NCI-H2029 treated with DMSO at 0.1 percent for 48 hours (cell line): ENCODE measurements at places on chromosomes 5 and 9.
A peak's percentile ranks its signal among the peaks of the same experiment; 100 is the strongest.

DNA sequence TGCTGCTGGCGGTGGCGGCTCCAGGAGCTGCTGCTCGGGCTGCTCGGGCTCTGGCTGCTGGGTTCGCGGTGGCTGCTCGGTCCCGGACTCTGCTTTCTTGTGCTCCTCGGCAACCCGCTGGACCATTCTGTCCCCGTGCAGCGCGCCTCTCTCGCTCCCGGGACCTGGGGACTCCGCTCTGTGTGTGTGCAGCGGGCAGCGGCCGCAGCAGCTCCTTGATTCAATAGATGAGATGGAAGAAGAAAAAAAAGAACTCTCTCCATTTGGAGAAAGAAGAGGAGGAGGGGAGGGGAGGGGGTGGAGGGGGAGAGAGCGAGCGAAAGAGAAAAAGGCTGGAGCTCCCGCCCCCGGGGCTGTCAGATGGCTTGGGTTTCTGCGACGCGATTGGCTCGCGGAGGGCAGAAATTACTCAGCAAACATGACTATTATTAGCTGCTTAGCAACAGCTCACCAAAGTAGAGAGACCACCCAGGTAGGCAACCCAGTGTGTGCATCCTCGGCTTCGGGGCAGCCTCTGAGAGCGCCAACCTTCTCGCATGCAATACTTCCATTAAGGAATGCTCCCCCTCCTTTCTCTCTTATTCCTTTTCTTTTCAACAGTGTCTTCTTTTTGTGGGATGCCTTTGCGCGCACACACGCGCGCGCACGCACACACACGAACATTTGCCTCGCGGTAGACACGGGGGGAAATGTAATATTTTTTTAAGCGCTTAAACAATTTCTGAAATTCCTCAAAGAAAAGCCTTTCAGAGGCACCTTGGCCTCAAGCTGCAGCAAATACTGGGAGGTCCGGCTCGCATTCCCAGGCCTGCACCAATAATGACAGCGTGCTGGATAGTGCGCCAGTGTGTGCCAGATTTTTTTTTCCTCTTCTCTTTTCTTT, 7.6 kb downstream of the PTCH1 start:
- DNase-seq = peak; percentile 73

DNA sequence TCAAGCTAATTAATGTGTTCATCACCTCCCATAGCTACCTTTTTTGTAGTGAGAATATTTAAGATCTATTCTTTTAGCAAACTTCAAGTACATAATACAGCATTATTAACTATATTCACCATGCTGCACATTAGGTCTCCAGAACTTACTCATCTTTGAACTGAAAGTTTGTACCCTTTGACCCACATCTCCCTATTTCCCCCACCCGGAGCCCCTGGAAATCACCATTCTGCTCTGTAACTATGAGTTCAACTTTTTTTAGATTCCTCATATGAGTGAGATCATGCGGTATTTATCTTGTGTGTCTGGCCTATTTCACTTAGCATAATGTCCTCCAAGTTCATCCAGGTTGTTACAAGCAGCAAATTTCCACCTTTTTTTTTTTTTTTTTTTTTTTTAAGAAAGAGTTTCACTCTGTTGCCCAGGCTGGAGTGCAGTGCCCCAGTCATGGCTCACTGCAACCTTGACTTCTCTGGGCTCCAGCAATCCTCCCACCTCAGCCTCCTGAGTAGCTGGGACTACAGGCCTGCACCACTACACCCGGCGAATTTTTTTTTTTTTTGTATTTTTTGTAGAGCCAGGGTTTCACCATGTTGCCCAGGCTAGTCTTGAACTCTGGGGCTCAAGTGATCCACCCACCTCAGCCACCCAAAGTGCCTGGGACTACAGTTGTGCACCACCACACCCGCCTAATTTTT, 100.4 kb upstream of the SAP30L start:
- no peak for DNase-seq

- no peak for DNase-seq
These were observed 13.9 kb upstream of the RARS1 start for GRCh38 chr5:168472329-168472728.

DNA sequence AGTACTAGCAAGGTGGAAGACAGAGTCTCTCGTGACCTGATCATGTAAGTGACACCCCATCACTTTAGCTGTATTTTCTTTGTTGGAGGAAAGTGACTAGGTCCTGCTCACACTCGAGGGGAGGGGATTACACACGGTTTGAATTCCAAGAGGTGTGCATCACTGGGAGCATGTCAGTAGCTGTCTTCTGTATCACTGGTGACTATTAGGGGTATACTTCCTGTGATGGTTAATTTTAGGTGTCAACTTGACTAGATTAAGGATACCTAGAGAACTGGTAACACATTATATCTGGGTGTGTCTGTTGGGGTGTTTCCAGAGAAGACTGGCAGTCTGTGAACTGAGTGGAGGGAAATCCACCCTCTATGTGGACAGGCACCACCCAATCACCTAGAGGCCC, 22.5 kb downstream of the FOXD1 start:
- no peak for DNase-seq

DNA sequence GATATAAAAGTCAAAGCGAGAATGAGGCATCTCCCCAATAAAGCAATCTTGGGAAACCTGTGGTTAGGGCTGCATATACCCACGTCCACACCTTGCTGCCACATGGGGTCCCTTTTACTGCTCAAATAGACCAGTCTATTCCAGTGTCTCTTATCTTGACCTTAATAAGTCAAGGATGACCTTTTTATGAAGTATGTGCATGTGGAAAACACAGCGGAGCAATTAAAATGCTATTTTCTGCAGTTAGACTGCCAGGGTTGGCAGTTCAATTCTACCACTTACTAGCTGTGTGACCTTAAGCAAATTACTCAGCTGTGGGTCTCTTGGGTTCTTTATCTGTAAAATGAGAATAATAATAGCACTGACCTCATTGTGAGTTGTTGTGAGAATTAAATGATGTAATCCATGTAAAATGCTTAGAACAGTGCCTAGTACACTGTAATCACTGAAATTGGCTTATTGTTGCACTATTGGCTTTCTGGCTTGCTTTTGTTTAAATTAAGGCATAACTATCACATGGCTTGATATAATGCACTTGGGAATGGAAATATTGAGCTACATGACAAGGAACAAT, 67.8 kb upstream of the HSPB3 start:
- DNase-seq = no peak

- DNase-seq = no peak
These were observed 1066.1 kb downstream of the NR2F1-AS1 start for GRCh38 chr5:92514896-92515295.

DNA sequence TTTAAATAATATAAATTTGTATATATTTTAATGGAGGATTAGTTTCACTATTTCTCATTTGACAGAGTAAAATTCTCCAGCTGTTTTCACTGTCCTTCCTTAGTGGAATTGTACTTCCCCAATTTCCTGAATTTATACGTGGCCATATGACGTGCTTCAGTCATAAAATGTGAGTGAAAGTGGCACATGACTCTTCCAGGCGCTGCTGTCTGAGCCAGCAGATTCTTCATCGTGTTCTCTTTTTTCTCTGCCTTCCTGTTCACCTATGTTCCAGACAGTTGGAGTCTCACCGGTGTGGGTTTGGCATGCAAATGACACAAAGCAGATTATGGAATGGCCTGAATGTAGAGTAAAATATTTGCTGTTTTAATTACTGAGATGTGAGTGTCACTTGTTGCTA, 684.1 kb downstream of the SEMA5A start:
- no peak for DNase-seq

- DNase-seq = no peak
These were observed 19.5 kb downstream of the TLE1 start for GRCh38 chr9:81669866-81670265.

- no peak for DNase-seq
These were observed 49.5 kb upstream of the RORB start for GRCh38 chr9:74447451-74448193.

DNA sequence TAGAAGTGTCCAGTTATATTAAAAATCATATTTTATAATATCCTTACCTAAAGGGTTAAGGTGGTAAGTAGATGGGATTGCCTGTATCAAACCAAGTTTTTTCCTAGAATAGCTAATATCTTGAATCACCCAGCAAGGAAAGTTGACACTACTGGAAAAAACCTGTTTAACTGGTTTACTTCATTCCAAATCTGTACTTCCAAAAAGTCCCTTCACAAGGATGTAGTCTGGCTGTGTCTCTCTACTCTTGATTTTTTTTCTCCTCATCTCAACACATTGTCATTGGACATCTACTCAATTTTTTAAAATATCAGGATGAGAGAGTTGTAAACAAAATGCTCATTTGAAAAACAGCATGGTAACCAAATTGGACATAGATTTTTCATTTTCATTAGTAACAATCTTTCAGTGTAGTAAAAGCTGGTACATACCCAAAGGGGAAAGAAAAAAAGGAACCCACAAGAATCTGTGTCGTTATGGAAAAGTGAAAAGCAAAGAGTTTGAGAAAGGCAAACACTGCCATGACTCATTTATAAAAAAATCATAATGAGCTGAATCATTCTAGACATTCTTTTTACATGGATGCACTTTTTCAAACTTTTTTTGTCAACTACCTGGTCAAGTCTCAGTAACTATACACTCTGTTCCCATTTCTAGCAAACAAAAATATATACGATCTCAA, 173.5 kb downstream of the GLIS3 start:
- DNase-seq = no peak

- DNase-seq = no peak
These were observed 233.2 kb downstream of the NMUR2 start for GRCh38 chr5:152171888-152172287.

DNA sequence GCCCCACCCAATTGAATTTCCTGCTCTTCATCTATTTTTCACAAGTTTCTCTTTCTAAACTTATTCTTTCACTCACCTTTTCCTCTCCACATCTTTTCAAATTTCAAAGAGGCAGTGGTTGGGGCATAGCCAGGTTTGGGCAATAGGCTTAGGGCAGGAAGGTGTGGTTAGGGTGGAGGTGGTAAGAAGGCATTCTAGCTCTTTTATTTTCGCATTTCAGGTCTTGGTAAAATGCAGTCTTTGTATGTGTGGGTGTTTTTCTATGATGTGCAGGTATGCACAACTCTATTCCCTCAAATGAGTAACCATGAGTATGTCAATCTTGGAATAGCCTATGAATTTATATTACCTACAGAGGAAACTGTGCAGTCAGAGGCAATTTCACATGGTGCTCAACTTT, 129.8 kb upstream of the IFNE start:
- no peak for DNase-seq

- DNase-seq = no peak
These were observed 154.6 kb upstream of the GHR start for GRCh38 chr5:42268630-42269029.

GRCh38 chr5:69202497-69202896, 13.1 kb downstream of the CENPH start:
- DNase-seq = no peak

DNA sequence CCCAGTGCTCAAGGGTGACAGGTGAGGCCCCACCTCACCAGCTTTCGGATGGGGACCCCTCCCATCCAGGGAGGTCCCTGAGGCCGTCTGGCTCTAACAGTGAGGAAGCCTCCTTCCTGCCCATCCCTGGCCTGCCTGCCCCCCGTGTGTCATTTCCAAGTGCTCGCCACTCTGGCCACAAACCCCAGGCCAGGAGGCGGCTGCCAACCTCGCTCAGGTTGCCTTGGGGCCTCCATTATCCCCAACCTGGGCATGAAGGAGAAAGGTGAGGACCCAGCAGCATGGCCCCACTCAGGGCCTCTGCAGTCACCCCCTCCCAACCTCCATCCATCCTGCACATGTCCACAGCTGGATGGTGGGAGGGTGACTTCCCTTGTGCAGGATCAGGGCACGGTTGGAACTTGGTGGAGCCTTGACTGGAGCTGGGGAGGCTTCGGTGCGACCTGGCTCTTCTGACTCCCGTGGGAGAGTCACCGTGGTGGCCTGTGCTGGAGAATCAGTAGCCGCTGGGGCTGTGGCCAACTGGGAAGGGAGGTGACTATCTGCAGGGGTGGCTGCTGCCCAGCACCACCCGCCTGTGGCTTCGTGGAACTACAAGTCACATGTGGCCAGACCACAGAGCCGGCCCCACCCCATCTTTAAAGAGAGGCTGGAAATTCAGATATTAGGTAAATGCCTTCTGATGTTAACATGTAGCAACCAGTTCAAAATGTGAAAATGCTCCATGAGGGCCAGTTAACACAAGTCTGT, 37.5 kb upstream of the GFPT2 start:
- DNase-seq = no peak

DNA sequence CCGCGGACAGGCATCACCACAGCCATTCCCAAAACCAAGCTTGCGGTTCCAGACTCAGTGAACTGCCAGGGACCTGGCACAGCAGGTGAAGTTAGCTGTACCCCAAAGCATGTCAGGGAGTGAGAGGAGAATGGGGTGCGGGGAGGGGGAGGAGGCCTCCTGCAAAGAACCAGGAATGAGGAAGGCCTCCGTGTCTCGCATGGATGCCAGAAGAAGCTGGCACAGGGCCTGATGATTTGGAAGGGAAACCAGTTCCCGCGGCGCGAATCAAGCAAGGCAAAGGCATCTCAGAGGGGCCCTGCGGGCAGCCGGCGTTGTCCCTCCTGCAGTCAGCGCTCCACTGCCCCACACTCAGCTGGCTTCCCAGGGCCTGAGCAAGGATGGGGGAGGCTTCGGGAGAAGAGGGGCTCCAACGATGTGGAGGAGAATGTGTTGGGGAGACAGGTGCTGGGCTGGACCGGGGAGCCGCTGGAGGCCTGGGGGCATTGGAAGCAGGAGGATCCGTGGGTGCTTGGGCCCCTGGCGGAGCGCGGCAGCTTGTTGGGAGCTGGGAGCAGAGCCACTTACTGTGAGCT, 14.6 kb downstream of the SLC9A3 start:
- no peak for DNase-seq

- DNase-seq = peak; percentile 64
These were observed 3.8 kb downstream of the CREB3 start for GRCh38 chr9:35736201-35736633.

GRCh38 chr9:131432597-131433301, 38.9 kb downstream of the PRRC2B start:
- no peak for DNase-seq

- DNase-seq = no peak
These were observed 204.8 kb downstream of the CDH9 start for GRCh38 chr5:26833596-26833995.

DNA sequence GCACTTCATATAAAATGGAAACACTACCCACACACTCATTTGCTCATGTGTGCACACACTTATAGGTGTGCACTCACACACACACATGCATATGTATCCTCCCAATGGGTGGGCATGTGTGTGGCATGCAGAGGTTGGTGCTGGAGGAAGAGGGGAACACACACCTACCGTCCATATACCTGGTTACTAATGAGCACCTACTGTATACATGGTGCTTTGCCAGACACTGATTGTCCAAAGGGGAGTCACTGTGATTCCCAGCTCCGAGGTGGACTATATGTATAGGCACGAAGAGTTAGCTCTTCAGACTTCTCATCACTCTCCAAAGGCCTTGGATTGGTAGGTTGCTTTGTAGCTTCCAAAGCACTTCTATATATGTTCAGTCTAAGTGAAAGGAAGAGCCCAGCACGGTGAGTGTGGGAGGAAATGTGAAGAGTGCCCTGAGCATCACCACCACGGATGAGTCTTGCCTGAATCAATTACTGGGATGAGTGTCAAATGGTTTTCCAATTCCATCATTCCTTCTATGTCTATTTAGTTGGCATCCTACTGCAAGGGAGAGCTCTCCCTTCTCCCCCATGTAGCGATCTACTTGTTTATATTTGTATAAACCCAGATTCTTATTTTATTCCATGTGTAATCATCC, 12.6 kb upstream of the ERGIC1 start:
- DNase-seq = no peak
